ENCODE measurements at places on chromosomes 12 and 14. TPM values are rescaled to one million over a fixed set of nuclear protein-coding genes. Genes with fewer than 3 reads are reported as not detected.

GRCh38 chr12:124625867-124626675, 58.7 kb upstream of the NCOR2 start:
- no peak overlapping the region for H3K27ac ChIP-seq
- H3K27me3 ChIP-seq: no peaks in the 10 kb centered on the region
- no peak for DNase-seq
- H3K36me3 ChIP-seq: no peaks in the 10 kb centered on the region

The RHEBL1 gene
- not detected for total RNA-seq

DNA sequence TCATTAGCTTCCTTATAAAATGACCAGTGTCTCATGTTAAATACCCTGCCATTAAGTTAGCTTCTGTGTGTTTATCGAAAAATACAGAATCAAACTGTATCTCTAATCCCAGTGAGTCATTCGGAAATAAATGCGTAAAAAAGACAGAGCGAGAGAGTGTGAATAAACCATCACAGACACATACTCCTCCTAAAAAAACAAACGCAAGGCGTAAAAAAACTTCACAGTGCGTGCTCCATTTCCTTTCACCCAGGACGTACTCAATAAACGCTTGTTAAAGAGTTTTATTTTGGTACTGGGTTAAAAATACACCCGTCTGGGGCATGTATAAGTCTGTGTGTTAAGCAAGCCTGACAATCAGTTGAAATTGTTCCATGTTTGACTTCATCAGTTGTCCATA, 58.8 kb upstream of the ISM2 start:
- H3K27me3 ChIP-seq: no peaks in the 10 kb centered on the region
- H3K4me1 ChIP-seq: no peaks in the 10 kb centered on the region
- no peak for DNase-seq
- no peak overlapping the region for H3K27ac ChIP-seq
- H3K36me3 ChIP-seq: no peaks in the 10 kb centered on the region

DNA sequence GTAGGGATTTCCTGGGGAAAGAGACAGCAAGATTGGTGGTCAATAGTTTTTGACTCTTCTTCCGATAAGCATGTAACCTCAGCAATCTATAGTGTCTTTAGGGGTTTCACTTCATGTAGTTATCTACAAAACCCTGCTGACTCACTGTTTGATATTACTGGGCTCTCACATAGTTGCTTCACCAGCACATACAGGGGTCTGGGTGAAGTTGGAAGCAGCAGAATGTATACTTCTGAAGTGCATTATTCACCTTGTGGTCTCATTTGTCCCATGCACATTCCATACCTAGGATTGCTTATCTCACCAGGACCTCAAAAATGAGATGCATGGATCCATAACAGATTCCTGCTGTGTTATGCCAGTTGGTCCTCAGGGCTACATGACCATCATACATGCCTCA, 280.0 kb downstream of the LRIG3 start:
- no peaks in the 10 kb centered on the region for H3K4me1 ChIP-seq
- no peaks in the 10 kb centered on the region for H3K36me3 ChIP-seq
- no peak for DNase-seq
- no peak overlapping the region for H3K4me3 ChIP-seq
- no peak overlapping the region for H3K27ac ChIP-seq

DNA sequence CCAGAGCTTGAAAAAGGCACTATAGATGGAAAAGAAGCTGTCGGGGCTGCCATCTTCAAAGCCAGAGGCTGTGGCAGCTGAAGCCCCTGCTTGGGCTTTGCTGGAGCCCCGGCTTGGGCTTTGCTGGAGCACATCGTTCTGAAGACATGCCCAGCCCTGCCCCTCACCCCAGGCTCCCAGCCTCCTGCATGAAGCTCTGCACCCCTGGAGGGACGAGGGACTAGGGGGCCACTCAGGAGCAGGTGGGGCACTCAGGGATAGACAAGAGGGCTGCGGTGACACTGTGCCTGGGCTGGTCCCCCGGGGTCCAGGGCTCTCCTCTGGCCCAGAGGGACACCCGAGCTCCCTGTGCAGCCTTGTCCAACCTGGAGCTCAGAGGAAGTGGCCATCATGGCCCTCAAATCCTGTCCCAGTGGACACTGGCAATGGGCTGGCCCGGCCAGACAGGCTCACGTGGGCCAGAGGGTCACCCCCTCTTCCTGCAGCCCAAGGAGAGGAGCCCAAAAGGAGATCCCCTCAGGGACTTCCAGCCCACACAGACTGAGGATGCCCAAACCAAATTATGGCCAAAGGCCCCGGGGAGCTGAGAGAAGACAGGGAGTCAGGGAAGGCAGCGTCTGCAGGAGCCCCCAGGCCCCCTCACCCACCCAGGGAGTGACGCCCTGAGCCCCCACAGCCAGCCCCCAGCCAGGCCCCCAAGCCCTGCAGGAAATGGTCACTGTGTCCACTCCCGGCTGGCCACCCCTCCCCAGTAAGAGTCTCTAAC, 23.1 kb upstream of the C14orf180 start:
- H3K27ac ChIP-seq: no peak overlapping the region
- no peaks in the 10 kb centered on the region for H3K27me3 ChIP-seq
- peak; percentile 55 for DNase-seq
- H3K4me1 ChIP-seq: no peaks in the 10 kb centered on the region

The PROX2 gene
- not detected for total RNA-seq

DNA sequence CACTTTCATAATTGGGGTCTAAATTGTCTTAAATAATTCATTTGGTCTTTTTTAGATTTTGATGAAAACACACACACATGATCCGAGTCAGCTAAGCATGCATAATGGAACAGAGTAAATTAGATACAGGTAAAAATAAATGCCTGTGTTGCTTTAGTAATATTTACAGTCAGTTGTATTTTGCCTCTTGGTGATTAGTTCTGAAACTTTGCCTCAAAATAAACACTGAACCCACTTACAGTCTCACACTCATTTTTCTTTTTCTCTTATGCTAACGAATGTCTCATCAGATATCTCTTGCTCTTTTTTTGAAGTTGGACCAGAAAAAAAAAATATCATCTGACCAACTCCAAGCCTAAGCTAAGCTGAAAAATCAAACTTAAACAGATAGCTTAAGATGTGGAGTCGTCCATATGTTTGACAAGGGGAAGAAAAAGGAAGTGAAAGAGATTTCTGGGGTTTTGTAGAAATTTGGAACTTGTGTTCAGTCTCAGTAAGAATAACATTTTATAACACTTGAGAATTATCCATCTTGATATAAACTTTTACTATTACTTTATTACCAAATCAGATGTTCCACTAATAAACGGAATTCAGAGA, 592.5 kb downstream of the RPL10L start:
- H3K27me3 ChIP-seq: no peaks in the 10 kb centered on the region
- no peak overlapping the region for H3K4me3 ChIP-seq
- no peaks in the 10 kb centered on the region for H3K36me3 ChIP-seq
- no peak for DNase-seq
- H3K4me1 ChIP-seq: no peaks in the 10 kb centered on the region

DNA sequence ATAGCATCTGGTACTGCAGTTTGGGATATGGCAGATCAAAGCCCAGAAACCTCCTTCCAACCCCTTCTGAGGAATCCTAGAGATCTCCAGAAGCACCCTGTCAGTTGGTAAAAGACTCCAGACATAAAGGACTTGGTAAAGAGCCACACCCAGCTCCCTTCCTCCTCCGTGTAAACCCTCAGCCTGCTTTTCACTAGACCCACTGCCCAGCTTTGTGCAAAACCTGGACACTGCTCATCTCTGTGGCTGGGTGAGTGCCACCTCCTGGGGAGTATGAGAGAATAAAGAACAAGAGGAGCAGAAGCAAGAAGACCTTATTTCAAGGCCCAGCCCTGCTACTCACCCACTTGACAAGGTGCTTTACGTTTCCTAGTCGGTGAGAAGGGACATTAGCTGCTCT, 33.0 kb downstream of the ANO2 start:
- no peaks in the 10 kb centered on the region for H3K27me3 ChIP-seq
- no peak overlapping the region for H3K4me3 ChIP-seq
- H3K36me3 ChIP-seq: no peaks in the 10 kb centered on the region
- no peak overlapping the region for H3K27ac ChIP-seq
- DNase-seq: no peak
- H3K4me1 ChIP-seq: no peaks in the 10 kb centered on the region

DNA sequence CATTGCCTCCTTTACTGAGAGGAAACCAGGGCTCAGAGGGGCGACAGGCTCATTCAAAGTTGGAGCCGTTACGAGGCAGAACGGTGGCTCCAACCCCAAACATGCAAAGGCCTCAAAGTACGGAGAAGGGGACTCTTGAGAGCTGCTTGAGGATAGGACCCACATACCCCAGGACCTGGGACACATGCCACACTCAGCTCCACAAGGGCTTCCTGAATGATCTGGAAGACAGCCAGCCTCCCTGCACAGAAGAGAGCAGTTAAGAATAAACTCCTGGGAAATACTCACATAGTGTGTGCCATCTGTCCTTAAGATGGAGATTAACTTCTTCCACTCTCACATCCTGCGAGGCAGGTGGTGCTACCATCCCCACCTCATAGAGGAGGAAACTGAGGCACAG, 26.6 kb upstream of the NXPH4 start:
- H3K4me3 ChIP-seq: no peak overlapping the region
- H3K36me3 ChIP-seq: no peaks in the 10 kb centered on the region
- DNase-seq: no peak
- no peaks in the 10 kb centered on the region for H3K27me3 ChIP-seq
- H3K27ac ChIP-seq: no peak overlapping the region

DNA sequence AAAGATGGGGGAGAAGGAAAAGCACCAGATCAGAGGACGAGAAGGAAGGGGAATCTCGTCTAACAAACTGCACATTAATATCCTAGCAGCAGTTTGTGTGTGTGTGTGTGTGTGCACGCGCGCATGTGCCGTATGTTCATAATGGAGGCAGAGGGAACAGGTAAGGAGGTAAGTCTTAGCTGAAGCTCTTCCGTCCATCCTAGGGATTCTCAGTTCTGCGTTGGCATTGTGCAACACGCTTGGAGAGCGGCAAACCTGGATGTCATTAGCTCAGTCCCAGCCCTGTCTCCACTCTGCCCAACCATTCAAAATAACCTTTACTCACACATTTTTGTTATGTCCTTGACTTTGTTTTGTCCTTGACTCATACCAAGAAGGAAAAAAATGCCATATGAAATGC, 1.6 kb upstream of the C1R start:
- DNase-seq: no peak
- no peaks in the 10 kb centered on the region for H3K36me3 ChIP-seq
- H3K4me3 ChIP-seq: no peak overlapping the region
- no peaks in the 10 kb centered on the region for H3K4me1 ChIP-seq
- H3K27me3 ChIP-seq: no peaks in the 10 kb centered on the region

The TAS2R13 gene
- 0.58 TPM for total RNA-seq

DNA sequence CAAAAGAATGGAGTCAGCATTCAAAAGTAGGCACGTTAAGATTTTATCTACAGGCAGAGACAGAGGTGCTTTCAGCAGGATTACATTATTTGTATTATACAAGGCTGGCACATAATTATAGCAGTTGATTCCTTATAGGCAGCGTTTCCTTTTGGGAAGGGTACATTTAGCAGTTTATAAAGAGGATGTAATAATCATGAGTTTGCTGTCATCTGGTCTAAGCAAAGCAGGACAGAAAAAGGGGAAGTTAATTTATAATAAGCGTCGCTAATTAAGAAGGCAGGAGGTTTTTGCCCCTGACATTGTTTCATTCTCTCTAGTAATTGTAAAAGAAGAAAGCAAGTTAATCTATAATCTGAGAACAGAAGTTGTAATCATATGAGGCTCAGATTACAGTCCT, 259.9 kb upstream of the MDGA2 start:
- no peak overlapping the region for H3K27ac ChIP-seq
- H3K27me3 ChIP-seq: no peaks in the 10 kb centered on the region
- no peaks in the 10 kb centered on the region for H3K4me1 ChIP-seq
- no peak overlapping the region for H3K4me3 ChIP-seq

DNA sequence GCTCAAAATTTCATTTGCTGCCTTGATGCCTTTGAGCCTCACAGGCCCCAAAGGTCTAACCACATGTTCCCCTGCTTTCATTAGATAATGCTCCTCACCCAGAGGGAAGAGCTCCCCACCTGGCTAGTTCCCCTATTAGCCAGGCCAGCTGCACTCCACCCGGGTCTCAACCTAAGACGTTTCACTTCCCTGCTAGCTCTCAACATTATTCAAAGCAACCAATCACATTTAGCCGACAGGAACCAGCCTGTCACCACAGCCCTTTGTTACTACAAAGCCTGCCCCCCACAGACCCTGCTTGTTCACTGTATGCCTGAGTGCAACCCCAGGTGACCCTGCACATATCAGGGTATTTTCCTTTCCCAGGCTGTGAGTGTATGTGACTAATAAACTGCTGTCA, 78.6 kb downstream of the SLC15A5 start:
- no peak overlapping the region for H3K4me3 ChIP-seq
- no peaks in the 10 kb centered on the region for H3K36me3 ChIP-seq
- H3K4me1 ChIP-seq: no peaks in the 10 kb centered on the region
- no peak overlapping the region for H3K27ac ChIP-seq
- H3K27me3 ChIP-seq: no peaks in the 10 kb centered on the region
- no peak for DNase-seq

GRCh38 chr14:65838565-65838964, 426.0 kb downstream of the FUT8 start:
- H3K27ac ChIP-seq: no peak overlapping the region
- DNase-seq: no peak
- H3K36me3 ChIP-seq: no peaks in the 10 kb centered on the region

The SYCP3 gene
- not detected for total RNA-seq

GRCh38 chr12:12214201-12214600, 52.6 kb downstream of the LRP6 start:
- DNase-seq: no peak
- no peaks in the 10 kb centered on the region for H3K27me3 ChIP-seq
- no peaks in the 10 kb centered on the region for H3K36me3 ChIP-seq
- H3K4me1 ChIP-seq: peaks cover 32% of the 10 kb centered on the region
- no peak overlapping the region for H3K4me3 ChIP-seq
- no peak overlapping the region for H3K27ac ChIP-seq

DNA sequence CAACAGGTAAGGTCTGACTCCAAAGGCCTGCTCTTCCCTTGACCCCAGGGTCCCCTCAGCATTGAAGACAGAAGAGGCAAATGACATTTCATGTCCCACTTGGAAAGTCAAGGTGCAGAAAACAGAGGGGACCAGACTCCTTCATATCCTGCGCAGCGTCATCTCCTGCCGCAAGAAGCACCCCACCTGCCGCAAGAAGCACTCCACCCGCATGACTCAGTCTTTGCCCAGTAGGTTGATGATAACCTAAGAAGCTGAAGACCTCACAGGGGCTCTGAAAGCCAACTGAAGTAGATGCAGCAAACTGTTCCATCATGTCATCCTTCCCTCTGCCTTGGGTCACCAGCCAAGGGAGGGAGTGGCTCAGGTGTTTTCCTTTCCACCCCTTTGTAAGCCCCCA, 11.6 kb upstream of the SMUG1 start:
- H3K36me3 ChIP-seq: no peaks in the 10 kb centered on the region
- no peak for DNase-seq
- no peaks in the 10 kb centered on the region for H3K4me1 ChIP-seq
- H3K27me3 ChIP-seq: no peaks in the 10 kb centered on the region
- no peak overlapping the region for H3K27ac ChIP-seq
- no peak overlapping the region for H3K4me3 ChIP-seq
